ENCODE measurements at places on chromosomes 5 and 9.
A peak's percentile ranks its signal among the peaks of the same experiment; 100 is the strongest.

GRCh38 chr9:95876138-95876444, 600 bp downstream of the ERCC6L2 start:
- no peak for DNase-seq

DNA sequence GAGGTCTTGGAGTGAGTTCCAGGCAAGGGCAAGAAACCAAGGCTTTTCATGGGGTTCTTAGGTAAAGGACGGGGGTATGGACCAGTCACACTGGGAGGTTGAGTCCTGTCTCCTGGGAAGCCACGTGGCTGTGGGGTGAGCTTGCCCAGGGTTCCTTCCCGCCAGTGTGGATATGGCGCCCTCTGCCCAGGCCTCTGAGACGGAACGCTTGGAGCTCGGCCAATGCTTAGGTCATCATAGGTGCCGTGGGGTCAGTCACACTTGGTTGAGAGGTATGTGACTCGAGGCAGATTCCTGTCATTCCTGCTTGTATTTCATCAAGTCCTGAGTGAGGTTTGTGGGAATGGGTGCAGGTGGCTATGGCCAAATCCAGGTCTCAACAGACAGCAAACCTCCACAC, 46.2 kb downstream of the TENT4A start:
- DNase-seq: no peak

- no peak for DNase-seq
Measured at GRCh38 chr9:28059192-28059591, 485.9 kb upstream of the C9orf72 start.

GRCh38 chr9:110919609-110920008, 118.7 kb downstream of the LPAR1 start:
- no peak for DNase-seq

- DNase-seq: no peak
Measured at GRCh38 chr5:72070529-72070928, 36.7 kb upstream of the MAP1B start.

GRCh38 chr5:82640916-82641315, 362.8 kb upstream of the RPS23 start:
- DNase-seq: no peak

DNA sequence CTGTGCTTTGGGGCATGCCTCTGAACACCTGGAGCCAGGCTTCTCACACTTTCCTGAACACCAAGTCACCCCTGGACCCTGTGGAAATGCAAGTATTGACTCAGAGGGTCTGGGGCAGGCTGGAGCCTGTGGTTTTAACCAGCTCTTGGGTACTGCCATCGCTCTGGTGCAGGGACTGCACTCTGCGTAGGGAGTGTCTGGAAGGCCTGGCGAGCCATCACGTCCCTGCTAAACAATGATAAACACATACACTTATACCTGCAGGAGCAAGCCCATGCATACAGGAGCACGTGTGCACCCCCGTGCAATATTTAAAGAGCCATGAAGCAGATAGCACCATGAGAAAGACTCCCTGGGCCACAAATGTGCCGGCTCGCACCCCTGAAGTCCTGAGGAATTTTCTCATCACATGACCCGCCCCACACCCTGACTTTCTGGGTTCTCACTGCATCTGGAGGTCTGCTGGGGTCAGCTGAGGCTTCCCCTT, 267.7 kb downstream of the GADD45G start:
- DNase-seq: no peak

DNA sequence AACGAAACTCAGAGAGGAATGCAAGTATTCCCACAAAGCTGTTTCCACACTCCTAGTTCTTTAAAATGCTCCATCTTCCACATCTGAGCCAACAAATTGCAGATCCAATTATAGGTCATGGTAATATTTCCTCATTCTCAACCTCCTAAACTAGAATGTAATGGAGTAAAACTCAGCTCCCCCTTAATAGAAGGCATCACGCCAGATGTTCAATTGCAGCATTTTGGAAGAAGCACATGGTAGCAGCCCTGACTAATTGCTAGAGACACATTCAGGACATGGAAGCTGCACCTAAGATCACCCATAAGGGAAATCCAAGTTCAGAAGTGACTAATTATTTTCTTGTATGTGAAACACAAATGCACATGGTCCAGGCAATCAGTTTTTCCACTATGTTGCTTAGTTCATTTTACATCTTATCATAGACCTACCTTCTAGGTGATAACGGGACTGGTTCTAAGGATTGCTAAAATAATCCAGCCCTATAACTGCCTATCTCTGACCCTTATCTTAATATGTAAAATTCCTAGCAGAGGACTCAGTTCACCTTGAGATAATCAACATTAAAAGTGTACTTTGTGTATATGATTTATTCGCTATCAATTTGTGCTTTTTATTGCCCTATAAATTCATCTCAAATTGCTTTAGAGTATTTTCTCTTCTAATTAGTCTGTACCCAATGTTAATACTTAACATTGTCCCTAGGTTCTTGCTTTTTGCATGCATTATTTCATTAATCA, 75.1 kb downstream of the GABRB2 start:
- DNase-seq: no peak

DNA sequence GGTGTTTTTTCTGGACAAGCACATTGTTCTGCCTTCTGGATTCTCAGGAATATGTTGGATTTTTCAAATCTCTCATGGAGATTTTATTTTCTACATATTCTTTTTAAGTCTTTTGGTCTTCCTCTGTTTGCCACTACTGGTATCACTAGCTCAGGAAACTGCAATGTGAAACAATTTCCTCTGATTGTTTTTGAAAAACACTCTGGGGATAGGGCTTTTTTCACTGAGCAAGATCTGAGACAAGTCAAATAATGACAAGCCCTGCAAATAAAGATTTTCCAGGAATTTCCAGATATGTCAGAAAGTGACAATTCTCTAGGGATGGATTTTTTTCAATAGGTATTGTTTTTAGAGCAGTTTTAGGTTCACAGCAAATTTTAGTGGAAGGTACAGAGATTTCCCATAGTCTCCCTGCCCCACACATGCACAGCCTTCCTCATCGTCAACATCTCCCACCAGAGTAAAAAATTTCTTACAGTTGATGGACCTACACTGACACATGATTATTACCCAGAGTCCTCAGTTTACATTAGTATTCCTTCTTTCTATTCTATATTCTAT, 86.9 kb upstream of the TMEM161B start:
- DNase-seq: no peak

DNA sequence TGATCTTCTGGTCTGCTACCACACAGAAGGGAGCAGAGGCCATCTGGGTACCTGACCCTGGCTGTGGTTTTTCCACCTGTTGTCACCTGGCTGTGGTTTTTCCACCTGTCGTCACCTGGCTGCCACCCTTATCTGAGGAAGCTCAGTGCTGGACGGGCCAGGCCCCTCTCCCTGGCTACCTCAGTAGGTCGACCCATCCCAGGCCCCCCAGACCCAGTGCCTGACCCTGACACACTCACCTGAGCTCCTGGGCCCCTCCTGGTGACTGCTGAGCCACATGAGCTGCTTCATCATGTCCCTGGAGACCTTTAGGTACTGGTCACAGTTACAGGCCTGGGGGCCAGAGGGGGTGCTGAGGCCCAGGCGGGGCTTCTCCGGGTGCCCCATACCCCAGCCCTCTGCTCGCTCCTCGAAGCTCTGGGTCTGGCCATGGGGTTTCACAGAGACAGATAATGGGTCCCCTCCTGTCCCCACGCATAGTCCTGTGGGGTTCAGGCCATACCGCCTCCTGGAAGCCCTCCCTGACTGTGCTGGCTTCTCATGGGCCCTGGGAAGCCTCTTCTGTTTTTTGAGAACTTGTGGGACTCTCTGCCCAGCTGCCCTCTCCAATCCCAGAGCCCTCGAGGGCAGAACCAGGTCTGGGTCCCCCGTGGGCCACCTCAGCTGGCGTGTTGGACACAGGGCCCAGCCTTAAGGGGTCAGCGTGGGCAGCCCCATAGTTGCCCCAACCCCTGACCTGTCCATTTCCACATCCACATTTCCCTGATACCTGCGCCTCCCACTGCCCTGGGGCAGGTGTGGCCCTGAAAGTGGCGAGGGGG, 7.5 kb upstream of the NRARP start:
- DNase-seq: no peak

DNA sequence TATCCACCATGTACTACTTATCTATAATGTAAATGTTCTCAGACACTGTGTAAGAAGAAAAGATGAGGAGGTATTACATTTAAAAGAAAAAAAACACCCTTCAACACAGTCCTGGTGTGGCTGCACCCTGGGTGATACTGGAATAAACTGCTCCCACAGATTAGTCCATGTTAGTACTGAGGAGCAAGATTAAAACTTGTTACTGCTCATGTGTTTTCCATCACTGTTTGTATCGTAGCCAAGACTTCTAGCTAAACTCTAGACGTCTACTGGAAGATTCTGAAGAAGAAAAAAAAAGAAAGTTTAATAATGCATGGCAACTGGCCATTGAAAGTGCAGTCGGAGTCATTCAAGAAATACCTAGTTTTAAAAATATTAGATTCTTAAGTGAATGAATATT, at the start of gene ASPN:
TSS of gene ASPN (minus strand) at position 178 of the 400 bp plus-strand sequence.
- no peak for DNase-seq

DNA sequence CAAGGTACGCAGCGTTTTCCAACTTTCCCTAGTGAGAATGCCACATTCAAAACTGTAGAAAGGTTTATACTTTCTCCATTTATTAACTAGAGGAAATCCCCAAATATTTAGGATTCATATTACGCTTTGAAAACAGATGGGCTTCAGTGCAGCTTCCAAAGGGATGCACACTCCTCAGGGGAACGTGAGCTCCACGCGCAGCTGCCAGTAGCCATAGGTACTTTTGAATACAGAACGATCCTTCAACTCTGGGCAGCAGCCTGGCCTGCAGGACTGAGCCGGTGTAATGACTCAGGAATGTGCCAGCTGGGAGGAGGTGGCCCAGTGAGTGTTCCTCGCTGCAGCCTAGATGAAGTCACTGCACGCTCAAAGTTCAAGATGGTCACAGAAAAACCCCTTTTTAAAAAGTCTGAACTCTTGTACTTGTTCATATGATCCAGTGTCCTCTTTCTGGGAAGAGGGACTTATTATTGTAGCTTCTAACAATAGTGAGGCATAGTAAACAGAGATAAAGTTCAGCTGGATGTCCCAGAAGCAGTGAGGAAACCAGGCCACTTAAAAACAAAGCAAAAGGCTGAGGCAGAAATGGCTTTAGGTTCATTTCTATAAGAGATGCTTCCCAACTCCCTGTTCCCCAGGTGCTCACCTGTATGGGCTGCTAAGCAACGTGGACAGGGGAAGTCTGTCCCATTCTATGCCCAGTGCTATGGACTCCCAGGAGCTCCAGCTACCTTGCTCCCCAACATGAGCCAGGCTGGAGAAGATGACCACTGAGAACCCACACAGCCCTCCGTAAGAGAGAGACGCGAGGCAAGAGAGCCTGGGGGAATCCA, 130.0 kb downstream of the LHFPL2 start:
- DNase-seq: no peak

DNA sequence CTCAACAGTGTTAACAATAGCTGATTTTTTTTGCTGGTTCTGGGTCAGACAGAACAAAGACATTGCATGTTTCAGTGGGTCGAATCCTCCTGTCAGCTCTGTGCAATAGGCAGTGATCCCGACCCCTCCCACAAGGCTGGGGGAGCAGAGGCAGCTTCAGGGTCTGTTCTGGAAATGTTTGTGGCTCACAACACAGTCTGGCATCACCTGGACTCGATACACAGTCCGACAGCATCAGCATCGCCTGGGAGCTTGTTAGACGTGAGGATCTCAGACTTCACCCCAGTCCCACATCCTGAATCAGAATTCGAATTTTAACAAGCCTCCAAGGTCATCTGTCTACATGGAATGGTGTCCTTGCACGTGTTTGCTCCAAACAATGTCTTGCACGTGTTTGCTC, 384.7 kb downstream of the IRX2 start:
- no peak for DNase-seq

GRCh38 chr5:169258372-169259000, 42.5 kb downstream of the SLIT3 start:
- DNase-seq: no peak

DNA sequence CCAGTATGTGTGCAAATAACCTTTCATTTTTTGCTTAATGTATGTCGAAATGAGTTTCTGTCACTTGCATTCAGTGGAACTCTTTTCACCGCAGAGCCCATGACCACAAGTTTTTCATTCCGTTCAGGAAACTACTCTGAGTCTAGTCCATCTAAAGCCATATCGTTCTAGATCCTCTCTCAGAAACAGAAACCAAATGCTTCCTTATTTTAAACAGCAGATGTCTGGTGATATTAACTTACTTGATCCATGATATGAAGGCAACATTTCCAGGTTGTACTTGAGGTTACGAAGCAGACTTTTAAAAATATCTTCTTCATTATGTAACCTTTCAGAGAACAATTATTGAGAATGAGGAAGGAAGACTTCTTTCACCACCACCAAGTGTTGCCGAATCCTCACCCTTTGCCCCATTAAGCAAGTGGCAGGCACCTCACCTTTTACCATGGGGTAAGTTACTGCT, 72.4 kb upstream of the GNAQ start:
- DNase-seq: peak; percentile 76

- DNase-seq: no peak
Measured at GRCh38 chr5:56838409-56839039, 23.2 kb downstream of the MAP3K1 start.

- no peak for DNase-seq
Measured at GRCh38 chr9:16309469-16310271, 560.8 kb downstream of the BNC2 start.

GRCh38 chr9:137156567-137157375, 13.1 kb downstream of the LRRC26 start:
- DNase-seq: peak; percentile 66

DNA sequence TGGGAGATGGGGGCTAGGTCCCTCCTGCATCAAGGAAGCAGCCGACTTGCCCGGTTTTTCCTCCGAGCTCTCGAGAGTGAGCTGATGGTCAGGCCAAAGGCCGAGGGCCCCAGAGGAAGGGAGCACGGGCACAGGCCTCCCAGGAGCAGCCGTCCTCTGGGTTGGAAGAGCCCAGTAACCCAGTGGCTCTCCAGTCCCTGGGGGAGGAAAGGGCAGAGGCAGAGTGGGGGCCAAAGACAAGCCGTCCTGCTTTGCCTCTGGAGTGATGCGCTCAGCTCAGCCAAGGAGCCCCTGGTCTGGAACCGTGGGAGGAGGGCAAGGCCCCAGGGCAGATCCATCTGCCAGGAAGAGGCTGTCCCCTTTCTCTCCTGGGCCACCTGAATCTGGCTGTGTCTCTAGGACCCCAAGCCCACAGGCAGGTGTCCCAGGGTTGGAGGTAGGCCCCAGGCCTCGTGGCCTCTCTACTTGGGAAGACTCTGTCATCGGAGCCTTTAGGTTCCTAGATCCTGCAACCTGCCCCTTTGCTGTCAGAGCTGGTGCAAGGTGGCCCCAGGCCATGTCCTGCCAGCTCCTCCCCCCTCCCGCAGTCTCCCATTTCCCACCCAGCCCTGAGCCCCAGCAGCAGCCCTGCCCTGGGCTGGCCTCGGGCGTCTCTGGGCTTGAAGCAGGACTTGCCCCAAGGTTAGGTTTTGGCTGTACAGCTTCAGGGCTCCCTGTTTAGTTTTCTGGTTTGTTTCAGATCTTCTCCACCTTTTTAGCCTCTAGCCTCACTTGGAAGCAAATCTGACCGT, 224.1 kb downstream of the CACNA1B start:
- no peak for DNase-seq

- no peak for DNase-seq
Measured at GRCh38 chr5:105508519-105508918, 1945.9 kb upstream of the NUDT12 start.
